ENCODE measurements at places on chromosomes 7 and 10.

GRCh38 chr10:33703501-33704213, 369.2 kb upstream of the NRP1 start:
- DNase-seq: no peak

- no peak for DNase-seq
These were observed 143.3 kb downstream of the KMT2E start for GRCh38 chr7:105157278-105157677.

DNA sequence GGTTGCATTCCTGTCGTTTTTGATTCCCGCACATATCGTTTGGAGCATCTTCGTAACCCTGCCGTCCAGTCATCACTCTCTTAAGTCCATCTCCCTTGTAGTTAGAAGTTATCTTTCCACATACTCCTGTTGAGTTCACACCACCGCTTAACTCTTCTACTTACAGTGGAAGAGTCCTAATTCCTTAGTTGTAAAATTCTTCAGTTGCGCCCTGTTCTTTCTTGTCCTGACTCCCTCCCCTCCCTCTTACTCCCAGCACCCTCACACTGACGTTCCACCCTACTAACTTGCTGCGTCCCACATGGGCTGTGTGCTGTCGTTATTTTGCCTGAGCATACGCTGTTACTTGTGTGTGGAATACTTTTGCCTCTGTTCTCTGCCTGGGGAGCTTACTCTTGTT, 11.7 kb downstream of the DNAJB6 start:
- DNase-seq: no peak

DNA sequence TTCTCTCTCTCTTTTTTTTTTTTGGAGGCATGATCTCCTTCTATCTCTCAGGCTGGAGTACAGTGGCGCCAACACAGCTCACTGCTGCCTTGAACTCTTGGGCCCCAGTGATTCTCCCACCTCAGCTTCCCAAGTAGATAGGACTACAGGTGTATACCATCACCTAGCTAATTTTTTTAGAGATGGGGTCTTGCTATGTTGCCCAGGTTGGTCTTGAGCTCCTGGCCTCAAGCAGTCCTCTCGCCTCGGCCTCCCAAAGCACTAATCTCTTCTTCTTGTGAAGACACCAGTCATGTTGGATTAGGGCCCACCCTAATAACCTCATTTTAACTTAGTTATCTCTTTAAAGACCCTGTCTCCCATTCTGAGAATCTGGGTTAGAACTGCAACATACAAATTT, 45.6 kb downstream of the LRMDA start:
- DNase-seq: no peak

DNA sequence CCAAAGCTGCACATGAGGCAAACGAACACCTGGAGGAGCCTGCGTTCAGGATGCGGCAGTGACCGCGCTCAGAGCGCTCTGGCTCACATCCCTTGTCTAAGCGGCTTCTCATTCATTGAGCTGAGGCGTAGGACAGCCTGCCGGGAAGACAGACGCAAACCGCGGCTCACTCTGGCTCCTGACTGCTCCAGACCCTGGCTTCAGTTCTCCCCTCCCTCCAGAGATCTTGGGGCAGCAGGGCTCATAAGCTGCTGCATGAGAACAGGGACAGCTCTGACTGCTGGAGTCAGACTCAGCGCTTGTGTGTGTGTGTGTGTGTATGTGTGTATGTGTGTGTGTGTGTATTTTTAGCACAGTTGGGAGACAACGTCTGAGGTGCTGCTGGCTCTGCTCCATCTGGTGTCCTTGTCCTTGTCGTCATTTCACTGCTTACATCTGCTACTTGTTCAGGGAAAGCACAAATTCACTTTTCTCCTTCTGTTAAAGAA, 15.8 kb upstream of the LYZL2 start:
- DNase-seq: no peak

DNA sequence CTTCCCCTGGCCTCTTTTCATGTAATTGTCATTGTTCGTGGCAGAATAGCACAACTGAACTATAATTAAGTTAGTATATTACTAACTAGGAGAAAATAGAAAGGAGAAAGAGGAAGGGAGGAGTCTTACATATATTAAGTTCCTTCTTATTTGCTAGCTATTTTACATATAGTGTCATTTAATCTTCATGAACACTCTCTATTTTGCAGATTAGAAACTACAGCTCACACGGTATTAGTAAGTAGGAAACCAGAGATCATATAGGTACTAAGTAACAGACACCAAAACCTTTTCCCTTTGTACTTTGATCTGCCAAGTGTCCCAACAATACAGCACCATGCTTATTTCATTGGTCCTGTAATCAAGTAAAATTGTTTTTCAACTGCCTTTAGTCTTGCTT, 202.4 kb upstream of the HPS1 start:
- no peak for DNase-seq

- peak; percentile 92 for DNase-seq
These were observed 184.5 kb upstream of the NFE2L3 start for GRCh38 chr7:25967278-25968204.

GRCh38 chr7:11170863-11171568, 197.3 kb downstream of the PHF14 start:
- DNase-seq: no peak

- DNase-seq: no peak
These were observed 11.7 kb upstream of the ZNF239 start for GRCh38 chr10:43585981-43586729.

DNA sequence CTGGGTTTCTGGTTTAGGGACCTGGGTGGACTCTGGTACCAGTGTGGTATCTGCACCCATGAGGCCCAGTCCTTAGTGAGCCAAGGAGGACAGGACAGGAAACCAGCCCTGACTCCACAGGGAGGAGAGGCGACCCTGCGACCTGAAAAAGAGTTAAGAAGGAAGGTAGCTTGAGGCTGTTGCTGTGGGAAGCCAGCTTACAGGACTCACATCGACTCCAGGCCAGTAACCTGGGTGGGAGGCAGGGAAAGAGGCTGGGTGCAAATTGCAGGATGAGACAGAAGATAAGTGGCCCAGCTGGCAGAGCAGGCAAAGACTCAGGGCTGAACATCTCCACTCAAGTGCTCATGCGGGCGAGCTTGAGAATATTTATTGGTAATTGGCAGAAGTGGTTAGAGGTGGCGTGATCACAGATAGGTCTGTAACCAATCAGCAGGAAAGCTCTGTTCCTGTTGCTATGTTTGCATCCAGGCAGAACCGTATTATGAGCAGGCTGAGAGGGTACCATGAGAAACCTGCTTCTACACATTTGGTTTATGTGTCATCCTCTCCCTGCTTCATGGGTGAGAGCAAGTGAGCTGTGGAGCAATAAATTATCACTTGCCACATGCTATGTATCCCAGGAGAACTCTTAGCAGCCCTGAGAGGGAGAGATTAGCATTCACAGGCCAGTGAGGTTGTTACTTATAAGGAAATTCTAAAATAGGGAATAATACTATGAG, 11.0 kb downstream of the TLL2 start:
- no peak for DNase-seq

GRCh38 chr10:133230044-133230361, at the start of gene UTF1:
Gene UTF1, plus strand, starts transcription at chr10:133230217. Its CDS starts 72 bp downstream, at chr10:133230289.
- no peak for DNase-seq

- no peak for DNase-seq
These were observed 2.5 kb upstream of the HABP2 start for GRCh38 chr10:113550365-113550764.

DNA sequence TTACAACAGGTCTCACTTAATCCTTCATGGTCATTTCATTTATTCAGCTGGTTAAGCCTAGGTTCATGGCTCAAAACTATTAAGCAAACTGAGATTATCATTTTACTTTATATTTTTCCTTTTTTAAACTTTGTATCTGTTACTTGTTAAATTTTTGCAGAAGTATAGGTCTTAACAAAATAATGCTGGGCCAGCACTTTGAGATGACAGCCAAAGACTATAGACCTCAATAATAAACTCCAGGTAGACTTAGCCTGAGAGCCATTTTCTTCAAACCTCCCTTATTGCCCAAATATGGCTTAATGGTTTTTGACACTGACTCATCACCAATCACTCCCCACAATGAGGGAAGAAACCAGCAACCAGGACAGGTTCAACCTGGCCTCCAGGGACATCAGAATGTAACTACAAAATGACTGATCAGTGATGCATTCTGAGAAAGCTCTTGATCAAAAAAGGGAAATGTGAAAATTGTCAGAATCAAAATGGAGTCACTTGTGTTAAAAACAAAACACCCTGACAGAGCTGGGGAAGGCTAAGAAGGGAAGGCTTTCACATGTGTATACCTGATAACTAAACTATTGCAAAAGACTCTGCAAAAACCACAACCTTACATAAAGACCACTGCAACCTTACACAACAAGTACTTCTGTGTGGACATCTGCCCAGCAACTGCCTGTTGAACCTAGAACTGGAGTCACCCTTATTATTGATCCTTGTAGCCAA, 2.1 kb upstream of the CCDC126 start:
- peak; percentile 38 for DNase-seq

DNA sequence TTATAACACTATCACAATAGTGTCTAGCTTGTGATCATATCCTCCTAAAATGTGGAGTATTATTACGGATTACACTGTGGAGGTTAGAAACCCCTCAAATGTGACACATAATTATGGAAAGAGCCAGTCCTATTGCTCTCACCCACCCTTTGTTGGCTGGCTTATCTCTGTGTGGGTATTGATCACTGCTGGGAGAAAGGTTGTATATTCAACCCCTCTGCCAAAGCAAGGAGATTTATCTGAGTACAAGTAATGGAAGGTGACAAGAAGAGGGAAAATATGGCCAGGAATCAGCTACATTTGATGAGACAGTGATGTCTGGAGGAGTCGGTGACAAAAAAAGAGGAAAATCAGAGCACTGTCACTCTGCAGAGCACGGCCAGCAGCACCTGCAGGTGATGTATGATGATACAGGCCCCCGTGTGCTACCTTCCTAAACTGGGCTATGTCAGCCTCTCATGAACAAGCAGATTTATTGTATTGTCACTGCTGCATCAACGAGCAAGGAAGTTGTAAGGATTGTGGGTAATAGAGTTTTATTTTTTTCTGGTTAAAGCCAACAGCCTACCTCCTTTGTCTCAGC, 235.3 kb downstream of the PHF14 start:
- DNase-seq: no peak

Data from NAMALWA (cell line).